NCI-H1436 (cell line): ENCODE measurements at places on chromosomes 1 and 21.

GRCh38 chr1:181135815-181136737 is 47.6 kb downstream of the IER5 start:
- no peak for DNase-seq

- no peak for DNase-seq
Observed at GRCh38 chr1:115051850-115052249, 22.2 kb downstream of the TSHB start.

- DNase-seq = no peak
Observed at GRCh38 chr1:10599194-10599861, 124.6 kb downstream of the PEX14 start.

DNA sequence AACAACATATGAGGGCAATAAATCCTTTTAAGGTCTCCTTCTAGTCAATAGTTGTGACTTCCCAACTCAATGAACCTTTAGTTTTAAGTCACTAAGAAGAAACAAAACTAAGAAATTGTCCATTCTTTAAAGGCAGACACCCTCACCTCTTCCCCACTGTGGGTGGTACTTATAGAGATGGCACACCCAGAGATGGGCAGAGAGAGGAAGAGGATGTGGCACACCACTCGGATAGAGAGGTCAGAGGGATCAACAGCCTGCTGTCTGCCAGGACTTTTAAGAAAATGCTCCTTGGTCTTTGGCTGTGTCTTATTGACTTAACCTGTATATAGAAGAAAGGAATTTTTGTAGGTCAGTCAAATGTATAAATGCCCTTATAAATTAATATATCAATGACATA is 45.1 kb downstream of the FASLG start:
- DNase-seq = no peak

DNA sequence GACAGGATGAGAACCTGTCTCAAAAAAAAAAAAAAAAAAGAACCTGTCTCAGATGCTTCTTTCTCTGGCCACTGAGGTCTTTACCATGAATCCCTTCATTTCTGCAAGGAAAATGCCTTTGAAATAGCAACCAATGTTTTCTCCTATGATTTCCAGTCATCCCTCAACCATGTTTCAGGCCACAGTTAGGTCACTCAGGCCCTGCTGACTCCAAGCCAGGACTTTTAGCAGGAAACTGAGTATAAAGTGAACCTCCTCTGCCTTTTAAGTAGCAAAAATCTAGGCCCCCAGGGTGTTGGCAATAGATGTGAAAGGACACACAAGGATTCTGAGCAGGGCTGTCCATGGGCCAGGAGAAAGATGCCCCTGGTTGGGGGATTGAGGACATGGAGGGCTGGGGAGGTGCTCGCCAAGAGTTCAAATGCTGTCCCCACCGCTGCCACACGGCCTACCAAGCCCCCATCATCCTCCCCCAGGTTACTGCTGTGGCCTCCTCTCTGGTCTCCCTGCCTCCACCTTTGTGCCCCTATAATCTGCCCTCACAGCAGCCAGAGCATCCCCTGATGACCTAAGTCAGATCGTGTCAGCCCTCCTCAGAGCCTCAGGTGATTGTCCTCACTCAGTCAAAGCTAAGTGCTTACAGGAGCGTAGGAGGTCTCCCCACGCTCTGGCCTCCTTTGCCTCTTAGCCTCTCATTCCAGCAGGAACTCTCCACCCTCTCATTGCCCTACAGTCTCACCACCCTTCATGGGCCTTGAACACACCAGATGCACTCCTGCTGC is 54.6 kb downstream of the MATN1 start:
- no peak for DNase-seq

DNA sequence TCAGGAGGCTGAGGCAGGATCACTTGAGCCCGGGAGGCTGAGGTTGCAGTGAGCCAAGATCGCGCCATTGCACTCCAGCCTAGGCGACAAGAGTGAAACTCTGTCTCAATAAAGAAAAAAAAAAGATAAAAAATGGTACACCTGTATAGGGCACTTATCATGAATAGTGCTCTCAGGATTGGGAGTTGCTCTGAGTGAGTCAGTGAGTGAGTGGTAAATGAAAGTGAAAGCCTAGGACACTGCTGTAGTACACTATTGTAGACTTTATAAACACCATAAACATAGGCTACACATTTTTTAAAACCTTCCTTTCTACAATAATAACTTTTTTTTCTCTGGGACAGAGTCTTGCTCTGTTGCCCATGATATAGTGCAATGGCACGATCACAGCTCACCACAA is 16.8 kb downstream of the PHTF1 start:
- no peak for DNase-seq

GRCh38 chr1:9957726-9958125 is 14.5 kb downstream of the NMNAT1 start:
- DNase-seq = peak; percentile 2

DNA sequence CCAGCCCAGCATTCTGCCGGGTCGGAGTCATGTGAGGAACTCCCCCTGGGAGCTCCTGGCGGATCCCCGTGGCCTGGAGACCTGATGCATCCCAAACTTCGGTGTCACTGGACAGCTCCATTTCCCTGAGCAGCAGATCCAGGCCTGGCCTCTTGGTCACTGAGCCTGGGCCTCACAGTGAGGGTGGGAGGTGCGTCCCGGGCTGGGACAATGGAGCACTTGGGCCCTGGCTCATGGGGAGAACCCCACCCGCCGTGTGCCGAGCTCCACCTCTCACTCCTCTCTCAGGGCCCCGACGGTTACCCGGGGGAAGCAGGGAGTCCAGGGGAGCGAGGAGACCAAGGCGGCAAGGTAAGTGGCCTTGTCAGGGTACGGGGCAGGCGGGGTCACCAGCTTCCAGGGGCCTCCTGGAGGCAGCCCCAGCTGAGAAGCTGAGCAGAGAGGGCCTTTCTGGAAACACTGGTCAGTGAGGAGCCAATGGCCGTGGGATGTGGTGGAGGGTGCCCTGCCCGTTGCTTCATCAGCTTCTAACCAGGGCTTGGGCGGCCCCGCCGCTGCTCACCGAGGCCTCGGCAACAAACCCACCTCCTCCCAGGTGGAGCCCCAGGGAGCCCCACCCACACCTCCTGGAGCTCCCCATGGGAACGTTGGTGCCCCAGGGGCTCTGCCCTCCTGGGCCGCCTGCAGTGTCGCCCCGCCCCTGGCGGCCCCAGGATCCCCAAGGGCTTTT is 19.8 kb downstream of the COL6A2 start:
- no peak for DNase-seq

DNA sequence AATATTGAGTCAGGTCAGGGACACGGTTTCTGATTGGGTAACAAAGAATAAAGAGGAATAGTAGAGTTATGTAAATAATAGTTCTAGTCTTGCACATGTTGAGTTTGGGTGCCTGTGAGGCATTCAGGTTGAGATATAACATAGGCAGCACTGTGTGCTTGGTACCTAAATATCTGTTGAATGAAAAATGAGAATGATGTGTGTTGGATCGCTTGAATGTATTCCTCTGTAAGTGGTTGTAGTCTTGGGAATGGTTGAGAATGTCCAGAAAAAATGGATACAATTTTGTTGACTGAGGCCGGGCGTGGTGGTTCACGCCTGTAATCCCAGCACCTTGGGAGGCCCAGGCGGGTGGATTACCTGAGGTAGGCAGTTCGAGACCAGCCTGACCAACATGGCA is 116.3 kb upstream of the HNRNPU start:
- DNase-seq = no peak

GRCh38 chr1:206050655-206051235 is 2.2 kb upstream of the RHEX start:
- no peak for DNase-seq

- no peak for DNase-seq
Observed at GRCh38 chr1:30253807-30254440, 469.5 kb downstream of the MATN1 start.

- no peak for DNase-seq
Observed at GRCh38 chr1:48644190-48644900, 132.3 kb downstream of the BEND5 start.

- DNase-seq = peak; percentile 49
Observed at GRCh38 chr1:154454386-154455120, 47.5 kb upstream of the TDRD10 start.

GRCh38 chr1:153733970-153734369 is 6.1 kb downstream of the INTS3 start:
- DNase-seq = no peak

GRCh38 chr1:18047122-18047521 is 60.5 kb upstream of the IGSF21 start:
- no peak for DNase-seq

- no peak for DNase-seq
Observed at GRCh38 chr1:91693557-91693956, 192.4 kb downstream of the TGFBR3 start.

- no peak for DNase-seq
Observed at GRCh38 chr1:8903908-8904650, 25.6 kb upstream of the ENO1 start.

- no peak for DNase-seq
Observed at GRCh38 chr1:200081151-200081968, 53.9 kb downstream of the NR5A2 start.

DNA sequence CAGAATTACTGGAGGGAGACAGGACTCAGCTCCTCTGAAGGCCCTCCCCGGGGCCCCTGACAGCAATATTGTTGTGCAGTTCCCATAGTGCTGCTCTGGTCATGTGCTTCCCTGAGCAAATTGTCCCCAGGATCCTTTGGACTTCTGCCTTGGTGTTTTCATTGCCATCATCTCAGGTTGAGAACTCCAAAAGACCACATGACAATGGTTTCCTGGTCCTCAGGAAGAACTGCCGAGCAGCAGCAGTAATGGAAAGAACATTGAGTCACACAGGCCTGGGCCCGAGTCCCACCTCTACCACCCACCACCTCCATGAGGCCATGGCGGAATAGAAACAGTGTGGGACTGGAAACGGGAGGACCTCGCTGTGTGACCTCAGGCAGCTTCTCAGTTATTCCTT is 6.3 kb upstream of the CTTNBP2NL start:
- DNase-seq = no peak

- DNase-seq = no peak
Observed at GRCh38 chr1:197200272-197200899, 53.9 kb upstream of the ASPM start.

GRCh38 chr1:93581917-93582850 is 99.5 kb downstream of the BCAR3 start:
- no peak for DNase-seq

DNA sequence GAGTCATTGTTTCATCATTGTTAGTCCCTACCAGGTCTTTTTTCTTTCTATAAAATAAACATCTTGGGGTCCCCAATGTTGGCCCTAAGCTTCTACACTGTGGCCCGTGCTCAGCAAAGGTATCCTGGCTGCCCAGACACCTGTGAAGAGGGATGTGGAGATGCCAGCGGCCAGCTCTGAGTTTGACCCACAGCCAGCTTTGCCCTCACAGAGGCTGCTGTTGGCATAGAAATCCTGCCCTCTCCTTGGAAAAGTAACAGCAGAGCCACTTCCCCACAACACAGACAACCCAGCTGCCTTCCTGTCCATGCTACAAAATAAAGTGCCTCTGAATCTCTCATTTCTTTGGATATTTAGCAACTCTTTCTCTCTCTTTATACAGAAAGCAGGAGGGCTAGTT is 6.0 kb downstream of the TRIM62 start:
- DNase-seq = no peak

- no peak for DNase-seq
Observed at GRCh38 chr1:231677442-231677841, 50.9 kb downstream of the DISC1 start.

GRCh38 chr1:232287676-232288569 is 342.0 kb downstream of the SIPA1L2 start:
- DNase-seq = no peak

- DNase-seq = peak; percentile 5
Observed at GRCh38 chr21:36698981-36699545, at the start of gene SIM2. Gene SIM2, plus strand, starts transcription at chr21:36699115. Its CDS starts 632 bp downstream, at chr21:36699747.

DNA sequence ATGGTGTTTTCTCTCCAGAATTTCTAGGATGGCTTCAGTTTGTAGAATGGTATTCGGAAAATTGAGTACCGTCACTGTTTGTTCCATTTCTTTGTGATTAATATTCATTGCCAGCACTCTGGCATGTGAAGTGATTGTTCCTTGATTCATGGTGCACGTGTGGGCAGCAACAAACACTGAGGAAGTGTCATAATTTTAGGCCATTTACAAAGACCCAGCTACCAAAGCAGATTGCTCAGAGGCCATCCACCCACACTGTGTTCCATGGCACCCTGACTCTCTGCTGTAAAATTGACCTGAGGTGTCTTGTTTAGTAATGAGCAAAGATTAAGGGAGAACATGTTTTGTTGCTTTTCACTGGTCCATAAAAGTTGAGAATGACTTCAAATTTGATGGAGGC is 250.9 kb upstream of the FMN2 start:
- DNase-seq = no peak

DNA sequence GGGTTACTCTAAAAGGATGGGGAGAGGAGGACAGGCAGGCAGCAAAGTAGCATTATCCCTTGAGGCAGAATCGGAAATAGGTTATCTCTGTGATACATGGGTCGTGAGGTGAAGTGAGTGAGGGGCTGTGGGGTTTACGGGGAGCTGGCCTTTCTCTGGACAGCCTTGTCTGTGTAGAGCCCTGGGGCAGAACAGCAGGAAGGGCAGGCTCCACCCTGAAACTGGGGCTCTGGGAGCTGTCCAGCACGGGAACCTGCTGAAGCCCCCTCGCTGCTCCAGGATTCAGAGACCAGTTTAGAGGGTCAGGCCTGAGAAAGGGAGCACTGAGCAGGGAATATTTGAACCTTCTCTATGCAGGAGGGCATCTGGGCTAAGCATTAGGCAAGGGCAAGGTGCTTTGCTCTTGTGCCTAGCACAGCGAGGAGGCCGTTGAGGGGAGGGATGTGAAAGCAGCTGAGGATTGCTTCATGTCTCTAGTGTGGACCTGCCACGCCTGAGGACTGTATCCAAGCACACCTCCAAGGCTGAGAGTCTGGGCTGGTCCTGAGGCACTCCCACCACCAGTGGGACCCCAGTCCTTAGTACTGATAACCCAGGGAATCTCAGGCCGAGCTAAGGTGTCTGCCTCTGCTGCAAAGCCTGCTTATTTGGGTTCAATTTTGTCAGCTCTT is 55.8 kb downstream of the NAV1 start:
- DNase-seq = no peak

DNA sequence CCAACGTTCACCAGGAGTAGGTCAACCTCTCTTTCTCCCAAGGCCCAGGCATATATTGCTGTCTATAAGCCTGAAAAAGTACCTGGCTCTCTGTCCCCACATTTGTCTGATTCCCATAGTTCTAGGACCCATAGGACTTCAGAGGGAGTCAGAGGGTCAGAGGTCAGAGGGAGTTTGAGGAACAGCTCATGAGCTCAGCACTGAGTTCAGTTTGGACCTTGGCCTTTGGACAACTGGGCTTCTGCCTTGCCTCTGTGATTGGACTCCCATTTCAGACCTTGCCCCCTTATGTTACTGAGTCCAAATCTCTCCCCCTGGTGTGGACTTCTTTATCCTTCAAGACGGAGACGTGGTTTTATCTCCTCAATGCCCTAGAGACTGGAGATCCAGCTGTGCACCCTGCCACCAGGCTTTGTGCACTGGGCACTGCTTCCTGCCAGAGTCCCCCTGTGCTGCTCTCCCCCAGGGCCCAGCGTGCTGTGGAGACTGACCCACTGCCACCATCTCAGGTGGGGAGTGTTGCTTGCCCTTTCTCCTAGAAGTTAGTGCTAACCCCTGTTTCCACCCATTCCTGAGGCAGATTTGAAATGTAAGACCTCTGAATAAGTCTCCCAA is 3.2 kb downstream of the CTSE start:
- DNase-seq = no peak
